ENCODE measurements at places on chromosomes 1 and 21. TPM values are rescaled to one million over a fixed set of nuclear protein-coding genes. Genes with fewer than 3 reads are reported as not detected.

- no peaks in the 10 kb centered on the region for H3K27me3 ChIP-seq
- H3K36me3 ChIP-seq: peaks cover 22% of the 10 kb centered on the region
- DNase-seq: no peak
- peaks cover 10% of the 10 kb centered on the region for H3K4me1 ChIP-seq
- H3K4me3 ChIP-seq: no peak overlapping the region
Observed at GRCh38 chr1:208078752-208079151, 165.4 kb downstream of the PLXNA2 start.

The NTRK1 gene
- total RNA-seq: not detected

The PRELP gene
- 34.7 TPM for total RNA-seq

GRCh38 chr1:160496334-160496733, 26.7 kb downstream of the SLAMF6 start:
- no peaks in the 10 kb centered on the region for H3K36me3 ChIP-seq
- no peak for DNase-seq
- H3K27ac ChIP-seq: no peak overlapping the region
- H3K4me1 ChIP-seq: no peaks in the 10 kb centered on the region

The NID1 gene
- 32.2 TPM for total RNA-seq

DNA sequence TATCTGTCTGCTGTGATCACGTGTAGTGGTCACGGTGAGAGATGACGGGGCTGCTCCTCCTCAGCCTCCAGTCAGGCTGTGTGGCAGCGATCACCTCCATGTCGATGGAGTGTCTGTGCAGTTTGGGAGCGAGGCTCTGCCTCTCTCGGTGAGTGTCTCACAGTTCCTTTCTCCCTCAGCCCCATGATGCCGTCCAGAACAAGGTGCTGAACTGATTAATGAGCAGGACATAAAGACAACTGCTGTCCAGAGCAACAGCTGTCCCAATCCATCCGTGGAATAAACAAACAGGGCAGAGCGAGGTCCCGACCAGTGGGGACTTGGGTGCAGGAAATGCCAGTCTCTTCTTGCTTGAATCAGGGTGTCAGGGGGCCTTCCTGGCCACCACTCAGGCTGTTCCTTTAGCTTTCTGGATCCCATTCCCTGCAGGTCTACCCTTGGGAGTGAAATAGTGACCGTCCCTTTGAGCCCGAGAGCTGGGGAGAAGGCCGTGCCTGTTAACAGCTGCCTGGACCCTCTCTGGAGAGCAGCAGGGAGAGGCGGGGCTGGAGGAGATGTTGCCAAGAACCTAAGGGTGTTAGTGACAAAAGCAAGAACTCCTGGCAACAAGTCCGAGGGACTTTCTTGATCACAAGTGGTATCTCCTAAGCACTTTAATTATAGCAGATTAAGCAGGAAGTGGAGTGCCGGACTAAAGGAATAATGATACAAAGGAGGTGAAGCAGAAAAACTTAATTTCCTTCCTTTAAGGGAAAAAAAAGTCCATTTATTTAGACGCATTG, 443.9 kb downstream of the KIF26B start:
- H3K4me1 ChIP-seq: peaks cover 4% of the 10 kb centered on the region
- no peak overlapping the region for H3K27ac ChIP-seq
- no peak overlapping the region for H3K4me3 ChIP-seq
- H3K36me3 ChIP-seq: no peaks in the 10 kb centered on the region

All from suprapubic skin (tissue), 4 donors.